ENCODE measurements at places on chromosomes 7 and 10. TPM values are rescaled to one million over a fixed set of nuclear protein-coding genes. Genes with fewer than 3 reads are reported as not detected.
A peak's percentile ranks its signal among the peaks of the same experiment; 100 is the strongest.

Gene RSPH10B2
- not detected for total RNA-seq

DNA sequence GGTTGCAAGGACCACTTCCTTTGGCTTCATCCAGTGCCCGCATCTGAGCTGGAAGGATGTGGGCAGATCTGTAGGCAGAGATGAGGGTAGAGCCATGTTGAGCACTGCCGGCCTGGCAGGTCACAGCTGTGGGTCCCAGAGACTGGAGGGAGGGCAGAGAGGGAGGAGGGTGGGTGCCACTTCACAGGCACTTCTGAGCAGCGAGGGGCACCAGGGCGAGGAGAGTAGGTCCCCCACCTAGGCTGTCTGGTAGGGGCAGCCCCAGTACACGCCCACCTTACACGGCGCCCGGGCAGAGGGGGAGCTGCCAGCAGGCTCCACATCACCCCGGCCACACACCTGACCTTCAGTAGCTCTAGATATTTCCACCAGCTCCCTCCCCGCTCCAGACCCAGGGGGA, 473.0 kb upstream of the FOXK1 start:
- DNase-seq = no peak

- DNase-seq = no peak
These were observed 10.1 kb downstream of the KIF5B start for GRCh38 chr10:32046151-32046550.

DNA sequence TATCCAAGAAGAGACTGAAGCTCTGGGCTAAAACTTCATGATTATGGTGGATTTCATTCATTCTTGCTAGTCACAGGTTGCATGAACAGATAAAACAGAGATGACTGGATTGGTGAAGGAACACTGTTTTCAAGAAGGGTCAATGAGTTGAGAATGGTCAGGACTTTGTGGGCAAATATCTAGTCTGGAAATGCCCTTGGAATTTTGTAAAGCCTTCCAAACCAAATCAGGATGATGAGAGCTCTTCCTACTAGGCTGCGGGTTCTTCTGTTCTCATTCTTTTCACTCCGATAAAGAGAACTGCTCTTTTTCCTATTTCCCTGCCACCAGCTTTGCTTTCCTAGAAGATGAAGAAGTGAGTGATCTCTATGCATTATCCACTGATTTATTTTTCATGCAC, 171.4 kb downstream of the ARID5B start:
- DNase-seq = no peak

Gene HECW1
- total RNA-seq = not detected

DNA sequence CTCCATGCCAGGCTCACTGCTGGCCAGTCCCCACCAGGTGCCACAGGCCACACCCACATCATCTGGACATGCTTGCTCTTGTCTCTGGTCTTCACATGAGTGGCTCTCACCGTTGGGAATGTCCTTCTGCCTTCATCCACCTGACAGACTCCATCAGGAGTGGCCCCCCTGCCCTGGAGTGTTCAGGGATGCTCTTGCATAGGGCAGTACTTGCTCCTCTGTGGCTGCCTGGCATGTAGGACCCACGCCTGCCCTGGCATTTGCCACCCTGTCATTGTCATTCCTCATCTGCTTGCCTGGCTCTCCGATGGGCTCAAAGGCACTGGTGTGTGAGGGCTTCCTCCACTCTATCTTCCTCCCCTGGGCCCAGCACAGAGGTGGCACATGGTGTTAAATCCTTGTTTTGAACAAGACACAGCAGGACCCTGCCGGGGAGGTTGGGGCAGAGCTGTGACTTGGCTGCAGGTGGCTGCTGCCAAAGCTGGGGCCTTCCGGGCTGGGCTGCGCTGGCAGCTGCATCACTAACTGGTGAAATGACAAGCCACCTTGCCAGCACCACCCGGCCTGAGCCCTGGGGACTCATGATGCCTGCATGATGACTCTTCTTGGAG, 1.8 kb downstream of the SH2D4B start:
- no peak for DNase-seq

Gene NPSR1
- not detected for total RNA-seq

GRCh38 chr10:6074489-6075301, 12.5 kb upstream of the IL2RA start:
- peak; percentile 53 for DNase-seq

GRCh38 chr7:82247814-82248433, 195.7 kb downstream of the CACNA2D1 start:
- DNase-seq = no peak

GRCh38 chr10:31765541-31765940, 163.1 kb downstream of the ARHGAP12 start:
- DNase-seq = no peak

Gene DPYSL4
- total RNA-seq = 4.8 TPM

Gene NIPSNAP2
- 55.5 TPM for total RNA-seq

GRCh38 chr10:98411768-98412167, 3.2 kb downstream of the PYROXD2 start:
- no peak for DNase-seq

Measured in activated T-cell treated with anti-CD3 and anti-CD28 coated beads, Interleukin-2, amount 50 U/mL, for 72 hours (primary cell).